ENCODE measurements at places on chromosomes 13 and 19.

- DNase-seq, result no peak
Measured at GRCh38 chr19:18510216-18510615, 11.7 kb downstream of the ELL start.

- no peak for DNase-seq
Measured at GRCh38 chr13:75533861-75534260, 3.8 kb downstream of the COMMD6 start.

DNA sequence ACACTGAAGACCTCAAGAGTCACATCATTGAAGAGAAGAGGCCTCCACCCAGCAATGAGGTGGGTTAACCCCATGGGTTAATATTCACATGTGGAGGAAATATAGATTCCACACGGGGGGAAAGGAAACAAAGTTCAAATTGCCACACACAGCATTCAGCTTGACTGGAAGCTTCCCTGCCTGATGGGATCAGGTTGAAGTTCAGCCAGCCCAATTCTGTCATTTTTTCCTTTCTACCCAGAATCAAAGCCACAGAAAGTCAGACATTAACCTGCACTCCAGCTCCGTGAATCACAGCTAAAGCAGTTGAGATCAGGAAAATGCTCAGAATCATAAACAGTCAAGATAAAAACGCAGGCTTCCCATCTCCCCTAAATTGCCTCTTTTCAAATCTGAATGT is 208.7 kb upstream of the OBI1 start:
- no peak for DNase-seq

GRCh38 chr13:50208826-50209335 is 193.6 kb downstream of the KCNRG start:
- DNase-seq, result no peak

- no peak for DNase-seq
Measured at GRCh38 chr13:99066219-99066618, 88.4 kb upstream of the DOCK9 start.

DNA sequence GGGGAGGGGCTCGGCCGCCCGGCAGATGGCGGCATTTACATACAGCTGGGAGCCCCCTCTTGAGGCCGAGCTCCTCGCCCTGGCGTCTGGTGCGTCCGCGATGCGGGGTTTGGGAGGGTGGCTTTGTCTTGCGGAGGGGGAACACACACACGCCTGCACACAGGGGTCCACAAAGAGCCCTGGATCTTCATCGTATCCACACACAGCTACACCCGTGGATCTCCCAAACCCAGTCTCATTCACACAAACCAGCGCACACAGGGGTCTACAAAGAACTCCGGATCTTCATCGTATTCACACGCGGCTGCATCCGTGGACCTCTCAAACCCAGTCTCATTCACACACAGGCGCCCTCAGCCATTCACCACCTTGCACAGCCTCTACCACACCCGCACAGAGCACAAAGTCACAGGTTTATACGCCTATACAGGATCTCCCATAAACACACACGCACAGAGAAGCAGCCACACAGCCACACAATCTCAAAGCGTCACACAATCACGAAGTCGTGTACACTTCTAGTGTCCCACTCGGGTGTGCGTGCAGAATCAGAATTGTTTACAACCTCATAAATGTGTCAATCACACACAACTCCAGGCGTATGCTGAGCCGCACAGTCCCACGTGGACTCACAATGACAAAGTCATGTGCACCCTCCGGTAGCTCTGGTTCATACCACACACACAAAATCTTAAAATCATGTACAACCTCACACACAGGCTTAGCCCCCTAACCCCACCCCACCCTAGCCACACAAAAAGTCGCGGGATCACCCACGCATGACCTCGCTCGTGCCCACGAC is 550 bp upstream of the DLL3 start:
- peak; percentile 88 for DNase-seq
